ENCODE measurements at places on chromosomes 16 and 17. TPM values are rescaled to one million over a fixed set of nuclear protein-coding genes. Genes with fewer than 3 reads are reported as not detected.

GRCh38 chr16:88444826-88445582 lies 8.1 kb upstream of the ZFPM1 start:
- no peak overlapping the region for H3K4me3 ChIP-seq
- H3K4me1 ChIP-seq = peaks cover 7% of the 10 kb centered on the region
- H3K27ac ChIP-seq = no peak overlapping the region
- DNase-seq = no peak
- no peaks in the 10 kb centered on the region for H3K36me3 ChIP-seq

GRCh38 chr17:49344914-49345313 lies 17.1 kb downstream of the ZNF652 start:
- no peak for DNase-seq
- no peaks in the 10 kb centered on the region for H3K27me3 ChIP-seq
- peaks cover 3% of the 10 kb centered on the region for H3K36me3 ChIP-seq
- no peaks in the 10 kb centered on the region for H3K4me1 ChIP-seq

SYNGR2 gene
- polyA plus RNA-seq = 269 TPM

BMERB1 gene
- polyA plus RNA-seq = 11.9 TPM

GRCh38 chr16:27317320-27317719 lies 3.5 kb downstream of the IL4R start:
- H3K27me3 ChIP-seq = no peaks in the 10 kb centered on the region
- H3K4me3 ChIP-seq = no peak overlapping the region
- peaks cover 12% of the 10 kb centered on the region for H3K4me1 ChIP-seq
- no peaks in the 10 kb centered on the region for H3K36me3 ChIP-seq
- DNase-seq = no peak

DNA sequence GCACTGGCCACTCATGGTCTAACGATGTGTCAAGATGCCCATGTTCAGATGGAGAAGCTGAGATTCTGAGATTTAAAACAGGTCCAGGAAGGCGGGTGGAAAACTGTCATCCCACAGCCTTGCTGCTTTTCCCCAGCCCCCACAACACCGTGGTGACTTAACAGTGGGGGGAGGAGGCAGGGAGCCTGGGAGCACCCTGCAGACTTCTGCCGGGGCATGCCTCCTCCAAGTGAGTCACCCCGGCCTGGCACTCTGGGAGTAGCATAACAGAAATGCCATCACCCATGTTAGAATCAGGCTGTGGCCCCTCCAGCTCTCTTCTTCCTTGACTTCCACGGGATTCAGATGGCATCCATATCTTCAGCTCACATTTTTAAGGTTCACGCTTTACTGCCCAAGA lies 164.8 kb downstream of the CBLN1 start:
- DNase-seq = no peak
- H3K27ac ChIP-seq = no peak overlapping the region
- no peaks in the 10 kb centered on the region for H3K27me3 ChIP-seq

MYH11 gene
- polyA plus RNA-seq = 12.2 TPM

ALOX12B gene
- 2.1 TPM for polyA plus RNA-seq

MYH2 gene
- polyA plus RNA-seq = 0.35 TPM

MGAT5B gene
- 0.86 TPM for polyA plus RNA-seq

PNPO gene
- polyA plus RNA-seq = 12.9 TPM

DNA sequence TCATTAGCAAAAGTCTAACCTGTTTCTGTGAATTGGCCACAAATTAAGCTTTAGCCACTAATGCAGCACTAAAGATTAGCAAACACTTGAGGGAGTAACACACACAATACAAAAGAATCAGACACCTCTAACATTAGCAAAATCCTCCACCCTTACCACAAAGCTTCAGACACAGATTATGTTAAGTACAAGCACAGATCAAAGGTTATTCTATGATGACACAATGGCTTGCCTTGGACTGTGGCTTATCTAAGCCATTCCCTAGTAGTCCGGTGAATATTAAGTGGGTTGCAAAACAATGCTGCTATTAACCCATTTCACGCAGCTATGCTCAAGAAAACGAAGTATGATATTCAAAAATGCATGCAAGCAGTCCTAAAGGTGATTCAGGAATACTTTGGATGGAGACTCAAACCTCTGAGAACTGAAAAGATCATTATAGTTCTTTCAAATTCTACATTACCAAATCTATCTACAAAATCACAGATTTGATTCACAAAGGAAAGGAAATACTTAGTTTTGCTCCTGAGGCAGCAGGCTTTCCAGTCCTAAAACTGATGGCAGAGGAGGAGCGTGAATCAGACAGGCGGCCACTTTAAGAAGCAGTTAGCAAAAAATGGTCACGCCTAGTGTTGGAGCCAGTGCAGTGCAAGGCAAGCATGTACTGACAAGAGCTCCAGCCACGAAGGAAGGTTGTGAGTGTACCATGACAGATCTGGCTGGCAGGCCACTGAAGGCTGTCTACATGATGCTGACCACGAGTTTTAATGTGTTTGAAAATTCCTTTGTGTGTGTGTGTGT lies 67.2 kb downstream of the PARN start:
- no peak overlapping the region for H3K27ac ChIP-seq
- H3K4me1 ChIP-seq = no peaks in the 10 kb centered on the region
- H3K36me3 ChIP-seq = no peaks in the 10 kb centered on the region
- H3K27me3 ChIP-seq = no peaks in the 10 kb centered on the region

USP43 gene
- polyA plus RNA-seq = 1.7 TPM

- H3K4me3 ChIP-seq = no peak overlapping the region
- H3K4me1 ChIP-seq = no peaks in the 10 kb centered on the region
- no peak for DNase-seq
- H3K36me3 ChIP-seq = no peaks in the 10 kb centered on the region
Observed at GRCh38 chr17:170130-170670, 11.2 kb downstream of the DOC2B start.

PRR29 gene
- polyA plus RNA-seq = 1.7 TPM

- no peaks in the 10 kb centered on the region for H3K4me1 ChIP-seq
- DNase-seq = no peak
- H3K27me3 ChIP-seq = no peaks in the 10 kb centered on the region
- no peak overlapping the region for H3K4me3 ChIP-seq
Observed at GRCh38 chr17:31444026-31444425, 52.6 kb downstream of the RAB11FIP4 start.

- no peak overlapping the region for H3K4me3 ChIP-seq
- H3K27ac ChIP-seq = no peak overlapping the region
- DNase-seq = no peak
- no peaks in the 10 kb centered on the region for H3K36me3 ChIP-seq
- H3K27me3 ChIP-seq = no peaks in the 10 kb centered on the region
- no peaks in the 10 kb centered on the region for H3K4me1 ChIP-seq
Observed at GRCh38 chr17:62110923-62111484, 45.9 kb upstream of the MED13 start.

TSPOAP1 gene
- polyA plus RNA-seq = 77.5 TPM

Data from cardiac muscle cell (in vitro differentiated cells and primary cell).